ENCODE measurements at places on chromosomes 3 and 15. TPM values are rescaled to one million over a fixed set of nuclear protein-coding genes. Genes with fewer than 3 reads are reported as not detected.

DNA sequence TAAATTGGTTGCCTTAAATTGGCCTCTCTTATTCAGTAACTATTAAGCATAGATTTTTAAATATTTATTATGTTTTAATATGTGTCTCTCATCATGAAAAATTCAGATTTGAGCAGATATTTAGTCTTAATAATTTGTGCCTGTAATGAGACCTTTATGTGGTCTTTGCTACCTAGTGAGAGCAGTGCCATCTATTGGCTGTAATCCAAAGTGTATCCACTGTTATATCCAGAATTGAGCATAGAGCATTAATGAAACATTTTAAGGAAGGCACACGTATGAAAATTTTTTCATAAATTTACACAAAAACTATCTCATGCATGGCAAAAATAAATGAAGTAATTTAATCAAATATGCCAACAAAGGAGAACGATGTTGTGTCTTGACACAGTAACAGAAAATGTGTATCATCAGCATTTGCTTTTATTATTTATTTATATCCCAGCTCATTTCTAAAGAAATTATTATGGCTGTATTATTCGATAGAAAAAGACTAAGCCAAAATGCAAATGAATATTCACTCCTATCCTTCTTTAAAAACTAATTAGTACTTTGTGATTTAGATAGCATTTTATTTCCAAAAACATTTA is 203.5 kb downstream of the RSRC1 start:
- DNase-seq: peak; percentile 59

DNA sequence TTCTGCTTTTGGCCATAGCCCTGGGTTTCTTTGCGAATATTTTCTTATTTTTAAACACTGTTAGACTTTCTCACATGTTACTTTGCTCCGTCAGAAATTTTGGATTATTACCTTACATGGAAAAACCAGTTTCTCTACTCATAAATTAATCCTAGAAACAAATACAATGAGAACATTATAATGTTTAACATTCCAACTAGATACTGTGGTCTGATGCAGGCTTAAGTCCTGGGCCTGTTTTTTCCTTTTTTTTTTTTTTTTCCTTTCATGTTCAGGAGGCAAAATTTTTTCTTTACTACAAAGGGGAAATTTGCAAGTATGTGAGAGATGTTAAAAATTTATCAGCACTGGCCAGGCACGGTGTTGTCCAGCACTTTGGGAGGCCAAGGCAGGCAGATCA is 28.9 kb downstream of the POPDC2 start:
- DNase-seq: no peak

GRCh38 chr15:88586401-88587162 is 34.6 kb upstream of the AEN start:
- no peak for DNase-seq

- DNase-seq: no peak
Observed at GRCh38 chr3:53813229-53813628, 33.0 kb downstream of the CHDH start.

- no peak for DNase-seq
Observed at GRCh38 chr15:78016860-78017259, 60.7 kb downstream of the TBC1D2B start.

GRCh38 chr15:43859546-43859945 is 32.7 kb downstream of the WDR76 start:
- no peak for DNase-seq

- DNase-seq: peak; percentile 59
Observed at GRCh38 chr3:129888771-129889170, 4.7 kb downstream of the TMCC1 start.

- no peak for DNase-seq
Observed at GRCh38 chr3:2944628-2945027, 165.5 kb downstream of the IL5RA start.

Gene CCDC39
- total RNA-seq: not detected

Gene ATP13A5
- not detected for total RNA-seq

Gene MTFMT
- total RNA-seq: 17.1 TPM

Gene SCG3
- total RNA-seq: not detected

Gene C2CD4A
- 0.10 TPM for total RNA-seq

Gene TOP2B
- total RNA-seq: 18.8 TPM

Gene GRAMD2A
- total RNA-seq: 0.29 TPM
